ENCODE measurements at places on chromosomes 13 and 19. TPM values are rescaled to one million over a fixed set of nuclear protein-coding genes. Genes with fewer than 3 reads are reported as not detected.
A peak's percentile ranks its signal among the peaks of the same experiment; 100 is the strongest.

The ZNF729 gene
- polyA plus RNA-seq, result not detected

The LILRB1 gene
- polyA plus RNA-seq, result not detected

GRCh38 chr13:30382836-30383525, 39.3 kb upstream of the UBE2L5 start:
- H3K27ac ChIP-seq, result no peak overlapping the region
- no peaks in the 10 kb centered on the region for H3K36me3 ChIP-seq
- H3K27me3 ChIP-seq, result no peaks in the 10 kb centered on the region
- no peaks in the 10 kb centered on the region for H3K4me1 ChIP-seq
- DNase-seq, result no peak

The CCNA1 gene
- polyA plus RNA-seq, result 1.1 TPM

The SLC6A16 gene
- not detected for polyA plus RNA-seq

GRCh38 chr19:1213391-1214286, 8.1 kb downstream of the STK11 start:
- peak; percentile 85 for DNase-seq

DNA sequence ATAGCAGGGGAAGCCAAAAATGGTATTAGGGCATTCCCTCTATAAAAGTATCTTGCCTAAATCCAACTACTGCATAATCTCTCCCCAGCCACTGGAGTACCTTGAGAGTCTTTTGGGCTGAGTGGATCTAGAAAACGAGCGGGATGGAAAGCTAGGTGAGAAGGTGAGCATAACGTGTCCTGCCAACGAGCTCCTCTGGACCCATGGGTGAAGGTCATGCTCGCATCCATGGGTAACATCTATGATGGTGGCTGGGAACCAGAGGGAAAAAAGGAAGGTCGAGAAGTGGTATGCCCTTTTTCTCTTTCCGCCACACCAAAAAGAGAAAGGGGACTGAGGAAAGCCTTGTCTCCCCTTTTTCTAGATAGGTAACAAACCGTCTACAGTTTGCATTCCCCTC, 63.0 kb downstream of the ZNF208 start:
- no peaks in the 10 kb centered on the region for H3K36me3 ChIP-seq
- no peaks in the 10 kb centered on the region for H3K4me1 ChIP-seq
- H3K27ac ChIP-seq, result no peak overlapping the region
- no peaks in the 10 kb centered on the region for H3K27me3 ChIP-seq

Measured in keratinocyte (primary cell).